Fibroblast of skin of right biceps (primary cell): ENCODE measurements at places on chromosomes 3 and 15.

GRCh38 chr3:190165253-190165652 is 44.6 kb upstream of the P3H2 start:
- DNase-seq, result no peak

GRCh38 chr15:59063042-59063441 is 41.9 kb upstream of the CCNB2 start:
- DNase-seq, result no peak

DNA sequence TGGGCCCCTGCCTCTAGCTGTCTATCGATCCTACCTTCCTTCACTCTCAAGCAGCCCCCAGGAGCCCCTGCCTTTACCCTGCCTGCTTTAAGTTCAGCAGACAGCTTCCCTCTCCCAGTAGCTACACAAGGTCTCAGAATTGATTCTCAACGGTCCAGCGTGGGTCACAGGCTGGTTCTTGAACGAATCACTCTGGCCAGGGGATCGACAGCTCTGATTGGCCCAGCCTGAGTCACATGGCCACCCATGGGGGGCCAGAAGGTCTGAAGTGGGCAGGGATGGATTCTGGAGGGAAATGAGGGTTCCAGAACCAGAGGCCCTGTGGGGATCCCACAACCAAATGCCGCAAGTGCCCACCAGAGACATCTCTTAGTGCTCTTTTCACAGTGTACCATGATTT is 23.7 kb upstream of the CCDC174 start:
- DNase-seq, result no peak

GRCh38 chr3:117346901-117347300 is 637.3 kb downstream of the TUSC7 start:
- no peak for DNase-seq

- no peak for DNase-seq
Measured at GRCh38 chr3:89506462-89507103, 399.2 kb downstream of the EPHA3 start.

GRCh38 chr15:53658827-53659555 is 100.5 kb downstream of the WDR72 start:
- no peak for DNase-seq

GRCh38 chr3:128824132-128824850 is 55.1 kb upstream of the ACAD9 start:
- DNase-seq, result no peak
